Endothelial cell of umbilical vein (primary cell): ENCODE measurements at places on chromosomes 6 and 20.

GRCh38 chr20:32449057-32449889, 91.1 kb downstream of the ASXL1 start:
- DNase-seq, result no peak
- peaks cover 82% of the 10 kb centered on the region for H3K36me3 ChIP-seq
- H3K4me3 ChIP-seq, result no peak overlapping the region
- H3K27ac ChIP-seq, result no peak overlapping the region
- H3K27me3 ChIP-seq, result no peaks in the 10 kb centered on the region

GRCh38 chr6:10733151-10733715, 10.4 kb downstream of the TMEM14C start:
- H3K36me3 ChIP-seq, result peaks cover 4% of the 10 kb centered on the region
- H3K4me3 ChIP-seq, result no peak overlapping the region
- no peaks in the 10 kb centered on the region for H3K27me3 ChIP-seq
- peaks cover 6% of the 10 kb centered on the region for H3K4me1 ChIP-seq
- no peak for DNase-seq
- peak overlapping the region; percentile 2 for H3K27ac ChIP-seq

DNA sequence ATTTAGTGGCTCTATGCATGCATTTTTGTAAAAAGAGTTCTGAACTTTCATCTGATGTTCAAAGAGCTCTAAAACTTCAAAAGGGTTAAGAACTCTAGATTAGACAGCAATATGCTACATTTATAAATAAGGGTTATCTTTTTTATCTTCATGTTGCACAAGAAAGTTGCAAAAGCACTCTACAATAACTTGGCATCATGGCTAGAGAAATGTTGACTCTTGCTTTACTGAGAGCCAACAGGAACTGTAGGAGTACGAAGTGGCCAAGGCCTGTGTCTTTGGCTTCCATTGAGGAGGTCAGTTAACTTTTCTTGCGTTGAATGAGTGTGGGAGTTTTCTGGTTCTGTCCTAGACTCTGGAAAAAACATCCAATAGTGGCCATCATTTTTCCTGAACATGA, 516.9 kb downstream of the TFAP2B start:
- H3K27ac ChIP-seq, result no peak overlapping the region
- no peaks in the 10 kb centered on the region for H3K36me3 ChIP-seq
- H3K4me1 ChIP-seq, result no peaks in the 10 kb centered on the region
- no peaks in the 10 kb centered on the region for H3K27me3 ChIP-seq
- no peak for DNase-seq
- H3K4me3 ChIP-seq, result no peak overlapping the region

- DNase-seq, result peak; percentile 92
- peaks cover 19% of the 10 kb centered on the region for H3K4me1 ChIP-seq
- no peak overlapping the region for H3K27ac ChIP-seq
- H3K27me3 ChIP-seq, result no peaks in the 10 kb centered on the region
- H3K36me3 ChIP-seq, result no peaks in the 10 kb centered on the region
These were observed 62.5 kb downstream of the CNKSR3 start for GRCh38 chr6:154447954-154448353.

- DNase-seq, result no peak
- no peaks in the 10 kb centered on the region for H3K4me1 ChIP-seq
- no peaks in the 10 kb centered on the region for H3K36me3 ChIP-seq
- no peak overlapping the region for H3K4me3 ChIP-seq
These were observed 10.7 kb upstream of the SLCO4A1 start for GRCh38 chr20:62631336-62632308.

GRCh38 chr6:131813991-131814390, 6.2 kb downstream of the ENPP1 start:
- no peaks in the 10 kb centered on the region for H3K36me3 ChIP-seq
- no peak overlapping the region for H3K4me3 ChIP-seq
- H3K4me1 ChIP-seq, result no peaks in the 10 kb centered on the region

DNA sequence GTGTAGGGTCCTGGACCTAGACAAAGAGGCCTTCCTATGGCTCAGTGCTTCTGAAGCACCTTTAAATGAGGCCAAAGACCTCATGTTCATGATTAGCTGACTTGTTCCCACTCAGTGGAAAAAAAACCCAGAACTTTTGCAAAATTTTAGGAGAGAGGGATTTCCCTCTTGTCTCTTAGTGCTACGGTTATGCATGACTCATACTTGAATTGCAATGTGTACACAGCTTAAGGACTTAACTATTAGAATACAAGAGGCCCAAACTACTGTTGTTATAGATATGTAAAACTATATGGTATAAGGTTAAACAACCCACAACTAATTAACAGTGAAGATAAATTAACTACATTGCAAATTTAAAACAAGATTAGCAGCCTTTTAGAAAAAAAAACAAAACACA, 32.3 kb upstream of the HLA-A start:
- no peak overlapping the region for H3K27ac ChIP-seq
- no peaks in the 10 kb centered on the region for H3K4me1 ChIP-seq
- H3K36me3 ChIP-seq, result no peaks in the 10 kb centered on the region
- DNase-seq, result no peak

- H3K27ac ChIP-seq, result no peak overlapping the region
- peak; percentile 18 for DNase-seq
- peaks cover 17% of the 10 kb centered on the region for H3K27me3 ChIP-seq
- no peaks in the 10 kb centered on the region for H3K36me3 ChIP-seq
- H3K4me3 ChIP-seq, result no peak overlapping the region
These were observed 5.8 kb upstream of the ADAM33 start for GRCh38 chr20:3687655-3688054.

DNA sequence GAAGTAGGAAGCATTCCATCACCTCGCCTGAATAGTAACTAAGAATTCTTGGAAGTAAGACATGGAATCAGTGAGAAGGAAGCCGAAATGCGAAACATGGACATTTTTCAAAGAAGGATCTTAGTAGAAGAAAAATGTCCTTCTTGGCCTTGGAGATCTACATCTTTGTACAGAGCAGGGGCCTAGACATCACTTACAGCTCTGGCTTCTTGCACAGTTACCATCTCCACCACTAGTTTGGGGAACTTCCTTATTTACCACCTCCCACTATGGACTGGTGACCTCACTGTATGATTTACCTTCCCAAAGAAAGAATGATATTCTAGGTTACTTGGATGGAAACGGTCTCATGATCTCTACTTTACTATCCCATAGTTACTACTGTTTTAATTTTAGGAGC, 15.7 kb downstream of the CASS4 start:
- peaks cover 64% of the 10 kb centered on the region for H3K27me3 ChIP-seq
- no peaks in the 10 kb centered on the region for H3K36me3 ChIP-seq
- DNase-seq, result no peak
- no peak overlapping the region for H3K27ac ChIP-seq
- no peak overlapping the region for H3K4me3 ChIP-seq

DNA sequence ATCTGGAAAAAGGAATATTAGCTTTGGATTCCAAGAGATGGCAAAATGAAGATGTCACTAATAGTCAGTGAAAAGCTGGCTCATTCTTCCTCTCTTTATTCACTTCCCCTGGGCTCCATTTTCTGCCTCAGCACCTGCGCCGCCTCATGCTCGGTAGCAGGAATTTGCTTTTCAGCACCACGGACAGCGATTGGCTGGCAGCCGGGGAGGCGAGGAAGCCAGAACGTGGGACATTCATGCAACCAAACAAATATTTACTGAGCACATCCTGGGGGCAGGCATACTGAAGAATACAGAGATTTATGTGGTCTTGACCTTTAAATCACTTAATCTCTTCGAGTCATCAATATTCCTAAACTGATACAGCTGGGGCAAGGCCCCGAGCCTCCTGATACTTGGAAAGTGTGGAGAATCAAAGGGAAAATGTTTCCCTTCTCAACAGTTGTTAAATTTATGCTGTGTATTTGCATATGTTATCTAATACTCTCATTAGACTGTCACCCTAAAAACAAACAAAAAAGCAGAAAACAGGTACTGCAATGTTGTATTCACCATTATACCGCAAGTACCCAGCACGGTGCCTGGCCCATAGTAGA, 12.1 kb upstream of the PDYN start:
- no peak overlapping the region for H3K4me3 ChIP-seq
- H3K27ac ChIP-seq, result no peak overlapping the region
- H3K27me3 ChIP-seq, result peaks cover 4% of the 10 kb centered on the region
- H3K4me1 ChIP-seq, result no peaks in the 10 kb centered on the region
- peak; percentile 46 for DNase-seq

DNA sequence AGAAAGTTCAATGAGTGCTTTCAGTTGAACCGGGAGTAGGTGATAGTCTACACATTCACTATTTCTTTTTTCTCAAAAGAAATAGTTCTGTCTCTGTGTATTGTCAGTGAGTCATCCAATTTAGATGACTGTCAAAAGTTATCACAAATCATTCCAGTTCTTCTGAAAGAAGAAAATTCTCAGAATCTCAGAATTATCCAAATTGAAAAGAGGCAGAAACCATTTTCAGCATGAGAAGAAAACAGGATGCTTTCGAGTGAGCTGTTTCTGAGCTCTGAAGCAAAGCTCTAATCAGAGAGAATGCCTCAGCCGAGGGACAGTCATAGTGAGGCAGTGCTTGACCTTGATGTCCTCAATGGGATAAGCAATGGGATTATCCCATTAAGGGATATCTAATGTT, 97.9 kb downstream of the HUS1B start:
- H3K4me1 ChIP-seq, result peaks cover 19% of the 10 kb centered on the region
- H3K27ac ChIP-seq, result no peak overlapping the region
- DNase-seq, result no peak
- no peak overlapping the region for H3K4me3 ChIP-seq

GRCh38 chr6:53750052-53750650, 44.7 kb upstream of the LRRC1 start:
- no peak overlapping the region for H3K27ac ChIP-seq
- H3K4me1 ChIP-seq, result peaks cover 15% of the 10 kb centered on the region
- no peaks in the 10 kb centered on the region for H3K36me3 ChIP-seq
- no peak overlapping the region for H3K4me3 ChIP-seq
- no peak for DNase-seq

DNA sequence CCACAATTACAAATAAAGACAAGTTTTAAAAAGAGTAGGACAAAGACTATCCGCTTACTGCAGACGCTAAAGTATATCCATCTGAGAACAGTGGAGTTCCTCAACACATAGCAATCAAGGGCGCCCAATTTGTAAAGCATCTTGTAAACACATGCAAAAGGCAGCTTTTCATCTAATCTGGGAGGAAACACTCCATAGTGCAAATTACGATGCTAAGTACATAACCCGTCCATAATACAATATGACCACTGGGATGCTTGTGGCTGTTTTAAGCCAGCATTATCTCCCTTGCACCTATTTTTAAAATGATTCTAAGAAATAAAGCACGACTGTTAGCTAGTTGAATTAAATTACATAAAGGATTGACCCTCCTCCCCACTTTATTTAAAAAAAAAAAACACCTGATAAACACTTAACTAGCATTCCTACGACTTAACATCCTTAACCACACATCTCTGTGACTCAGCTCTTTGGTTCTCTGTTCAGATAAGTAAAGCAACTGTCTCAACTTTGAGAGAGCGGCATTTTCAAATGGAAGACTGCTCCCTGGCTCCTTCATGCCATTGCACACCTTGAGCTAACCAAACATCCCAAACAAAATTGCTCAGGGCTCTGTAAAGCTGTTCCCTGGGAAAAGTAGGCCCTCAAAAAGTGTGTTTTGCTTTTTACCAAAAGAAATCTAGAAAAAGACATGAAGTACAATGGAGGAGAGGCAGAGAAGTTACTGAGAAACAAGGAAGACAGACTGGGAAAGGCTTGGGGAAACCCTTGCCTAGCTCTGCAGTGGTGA, 14.2 kb downstream of the SLC22A23 start:
- H3K36me3 ChIP-seq, result no peaks in the 10 kb centered on the region
- DNase-seq, result no peak
- no peak overlapping the region for H3K27ac ChIP-seq
- H3K27me3 ChIP-seq, result peaks cover 2% of the 10 kb centered on the region
- no peaks in the 10 kb centered on the region for H3K4me1 ChIP-seq

- no peak overlapping the region for H3K4me3 ChIP-seq
- H3K27ac ChIP-seq, result no peak overlapping the region
These were observed 11.1 kb downstream of the YWHAB start for GRCh38 chr20:44896583-44896982.

GRCh38 chr6:142294679-142295078, 7.1 kb upstream of the ADGRG6 start:
- no peaks in the 10 kb centered on the region for H3K36me3 ChIP-seq
- DNase-seq, result no peak
- H3K27ac ChIP-seq, result no peak overlapping the region
- H3K4me3 ChIP-seq, result no peak overlapping the region
- H3K27me3 ChIP-seq, result no peaks in the 10 kb centered on the region

- H3K27me3 ChIP-seq, result peaks cover 1% of the 10 kb centered on the region
- H3K27ac ChIP-seq, result no peak overlapping the region
- H3K4me1 ChIP-seq, result no peaks in the 10 kb centered on the region
These were observed 31.8 kb downstream of the KCNG1 start for GRCh38 chr20:50991076-50991475.

- H3K4me3 ChIP-seq, result no peak overlapping the region
- H3K27ac ChIP-seq, result no peak overlapping the region
- H3K27me3 ChIP-seq, result no peaks in the 10 kb centered on the region
- no peaks in the 10 kb centered on the region for H3K36me3 ChIP-seq
These were observed 24.6 kb upstream of the GATA5 start for GRCh38 chr20:62500237-62500864.

GRCh38 chr6:63352544-63353285, 32.9 kb upstream of the LGSN start:
- no peak overlapping the region for H3K4me3 ChIP-seq
- peaks cover 26% of the 10 kb centered on the region for H3K4me1 ChIP-seq
- H3K36me3 ChIP-seq, result no peaks in the 10 kb centered on the region
- peak; percentile 27 for DNase-seq
- no peak overlapping the region for H3K27ac ChIP-seq

- DNase-seq, result no peak
- no peaks in the 10 kb centered on the region for H3K4me1 ChIP-seq
- H3K4me3 ChIP-seq, result no peak overlapping the region
- H3K36me3 ChIP-seq, result no peaks in the 10 kb centered on the region
- H3K27ac ChIP-seq, result no peak overlapping the region
- H3K27me3 ChIP-seq, result no peaks in the 10 kb centered on the region
These were observed 566.3 kb downstream of the DHX35 start for GRCh38 chr20:39528436-39528835.

- peaks cover 29% of the 10 kb centered on the region for H3K4me1 ChIP-seq
- no peaks in the 10 kb centered on the region for H3K36me3 ChIP-seq
- no peak overlapping the region for H3K4me3 ChIP-seq
- no peaks in the 10 kb centered on the region for H3K27me3 ChIP-seq
These were observed 219.9 kb upstream of the ECI2 start for GRCh38 chr6:4355241-4355640.

- H3K4me1 ChIP-seq, result no peaks in the 10 kb centered on the region
- DNase-seq, result no peak
- no peak overlapping the region for H3K4me3 ChIP-seq
- H3K27ac ChIP-seq, result no peak overlapping the region
These were observed 65.6 kb downstream of the CAP2 start for GRCh38 chr6:17458966-17459365.

DNA sequence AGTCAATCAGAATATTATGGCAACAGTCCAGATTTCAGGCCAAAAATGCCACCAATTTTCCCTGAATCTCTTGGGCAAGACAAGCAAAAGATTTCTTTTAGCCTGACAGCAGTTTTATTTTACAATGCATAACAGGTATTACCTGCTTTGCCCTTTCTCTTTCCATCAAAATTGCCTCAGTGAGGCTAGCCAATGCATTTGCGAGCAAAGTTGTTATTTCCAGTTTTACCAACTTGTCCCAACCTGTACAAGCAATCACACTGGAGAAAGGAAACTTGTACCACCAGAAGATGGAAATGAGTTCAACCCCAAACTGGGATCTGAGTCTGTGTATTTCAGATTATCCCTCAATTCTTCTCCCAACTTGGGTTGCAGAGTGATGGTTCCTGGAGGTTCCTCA, 279.9 kb upstream of the CDYL start:
- no peak for DNase-seq
- H3K27ac ChIP-seq, result no peak overlapping the region
- no peaks in the 10 kb centered on the region for H3K4me1 ChIP-seq
- no peak overlapping the region for H3K4me3 ChIP-seq
- no peaks in the 10 kb centered on the region for H3K36me3 ChIP-seq
